NCI-H524 (cell line): ENCODE measurements at places on chromosomes 3 and 15.

- peak; percentile 95 for DNase-seq
Measured at GRCh38 chr3:29335438-29335837, 54.6 kb downstream of the RBMS3 start.

- peak; percentile 26 for DNase-seq
Measured at GRCh38 chr3:142028243-142028777, 121.0 kb downstream of the TFDP2 start.

- DNase-seq = peak; percentile 97
Measured at GRCh38 chr3:175606650-175607318, 747.6 kb downstream of the NAALADL2 start.

- DNase-seq = no peak
Measured at GRCh38 chr15:29207758-29208108, 61.9 kb downstream of the NSMCE3 start.

GRCh38 chr3:119695480-119695879, 7.3 kb upstream of the CFAP91 start:
- DNase-seq = peak; percentile 10

DNA sequence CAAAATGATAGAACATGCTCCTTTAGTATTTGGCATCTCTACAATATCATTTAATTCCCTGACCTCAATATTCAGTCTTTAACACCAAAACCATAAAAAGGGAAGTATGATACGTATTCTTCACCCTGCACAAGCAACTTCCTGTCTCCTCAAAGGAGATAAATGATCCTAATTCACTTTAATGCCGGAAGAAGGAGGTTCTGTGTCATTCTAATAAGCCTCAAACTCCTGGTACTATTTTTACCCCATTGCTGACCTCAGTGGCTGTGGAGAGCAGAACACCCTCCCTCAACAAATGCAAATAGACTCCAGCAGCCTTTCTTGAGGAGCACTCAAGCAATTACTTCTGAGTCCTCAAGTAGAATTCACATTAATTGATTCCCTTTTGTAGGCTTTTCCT, 173.3 kb downstream of the TMEM108 start:
- DNase-seq = peak; percentile 24
